Breast epithelium (tissue), 4 donors: ENCODE measurements at places on chromosomes 3 and 15.
A peak's percentile ranks its signal among the peaks of the same experiment; 100 is the strongest.

GRCh38 chr3:115663414-115663813, 40.1 kb downstream of the GAP43 start:
- DNase-seq = no peak

DNA sequence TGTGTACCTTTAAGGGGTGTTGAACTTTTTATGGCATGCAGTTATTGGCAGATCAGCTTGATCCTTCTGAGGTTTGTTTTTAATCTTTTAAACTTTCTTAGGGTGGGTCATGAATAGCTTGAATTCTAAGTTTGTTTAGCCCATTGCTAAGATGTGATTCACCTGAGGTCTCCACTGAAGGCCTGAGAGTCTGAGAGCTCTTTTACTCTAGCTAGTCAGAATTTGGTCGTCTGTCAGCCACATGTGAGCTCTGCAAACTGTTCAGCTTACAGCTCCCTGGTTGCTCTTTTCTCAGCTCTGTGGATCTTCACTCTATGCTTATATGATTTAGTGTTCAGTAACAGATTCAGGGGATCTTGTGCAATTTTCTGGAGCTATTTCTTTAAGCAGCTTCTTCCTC, 161.3 kb downstream of the ABHD5 start:
- no peak for DNase-seq

- DNase-seq = no peak
These were observed 6.1 kb upstream of the HOMER2 start for GRCh38 chr15:82958638-82959037.

- no peak for DNase-seq
These were observed 186.3 kb downstream of the MCTP2 start for GRCh38 chr15:94417501-94418293.

DNA sequence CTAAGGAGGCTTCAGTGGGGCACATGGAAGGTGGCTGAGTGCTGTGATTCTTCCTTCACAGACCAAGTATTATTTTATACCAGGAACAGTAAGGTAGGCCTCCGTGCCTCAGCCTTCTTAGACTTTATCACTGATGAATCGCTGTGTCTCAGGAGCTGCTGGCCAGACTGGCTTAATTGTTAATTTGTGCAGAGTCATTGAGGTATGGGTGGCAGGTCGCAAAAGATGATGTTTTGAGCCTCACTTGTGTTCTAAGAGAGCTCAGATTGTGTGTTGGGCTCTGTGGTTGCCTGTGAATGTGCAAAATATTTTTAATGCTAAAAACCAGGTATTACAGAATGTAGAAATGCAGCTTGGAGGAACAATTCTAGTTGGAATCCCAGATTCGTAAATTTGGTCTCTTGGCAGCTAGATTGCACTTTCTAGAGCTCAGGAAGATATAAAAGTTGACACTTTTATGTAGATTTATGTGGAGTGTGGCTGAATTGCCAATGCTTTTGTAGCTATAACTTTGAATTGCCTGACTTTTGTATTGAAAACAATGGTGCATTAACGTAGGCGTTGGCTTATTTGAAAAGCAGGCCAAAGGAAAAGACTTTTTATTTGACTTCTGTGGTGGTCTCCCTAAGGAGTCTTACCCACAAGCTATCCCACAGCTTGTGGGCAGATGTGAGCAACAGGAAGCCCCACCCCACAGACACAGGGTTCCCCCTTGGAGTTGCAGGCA, 53.4 kb downstream of the LARS2 start:
- no peak for DNase-seq

DNA sequence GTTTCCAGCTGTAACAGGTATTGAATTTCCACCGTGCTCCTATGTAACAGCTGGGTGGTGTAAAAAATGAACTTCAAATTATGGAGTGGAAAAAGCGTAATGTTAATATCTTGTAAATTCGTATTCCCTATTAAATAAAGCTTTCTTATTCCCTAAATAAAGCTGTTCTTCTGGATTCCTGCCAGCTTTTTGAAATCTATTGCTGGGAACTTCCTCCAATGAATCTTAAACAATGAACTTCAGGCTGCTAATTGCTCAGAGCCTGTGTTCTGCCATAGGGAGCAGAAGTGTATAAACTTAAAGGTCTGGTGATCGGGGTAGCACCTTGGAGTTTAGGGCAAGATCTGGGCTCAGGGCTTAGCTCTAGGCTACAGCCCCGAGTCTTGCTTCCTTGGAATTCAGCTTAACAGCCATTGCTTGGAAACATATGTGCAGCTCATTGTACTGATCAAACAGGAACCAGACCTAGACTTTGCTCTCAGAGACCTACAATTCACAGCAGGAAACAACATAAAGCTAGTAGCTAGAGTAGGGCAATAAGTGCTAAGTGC, 1.4 kb downstream of the ARL14 start:
- DNase-seq = no peak

DNA sequence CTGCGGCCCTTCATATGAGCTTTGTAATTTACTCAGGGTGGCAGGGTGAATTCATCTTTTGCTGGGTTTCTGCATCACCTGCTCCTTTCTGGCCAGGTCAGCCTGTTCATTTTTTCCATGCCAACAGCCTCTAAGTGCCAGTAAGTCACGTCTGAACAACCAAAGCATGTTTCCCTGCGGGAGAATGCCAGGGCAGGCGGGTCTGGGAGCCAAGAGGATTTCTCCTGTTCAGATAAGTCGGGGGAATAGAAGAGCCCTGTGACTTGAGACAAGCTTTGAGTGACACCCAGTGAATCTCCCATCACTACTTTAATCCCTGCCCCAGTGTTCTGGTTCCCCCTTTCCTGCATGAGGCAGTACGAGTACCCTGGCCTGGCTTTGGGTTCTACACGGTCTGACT, 153.1 kb downstream of the PGPEP1L start:
- DNase-seq = peak; percentile 67

- no peak for DNase-seq
These were observed 1173.6 kb downstream of the OTOL1 start for GRCh38 chr3:162670181-162670580.

- DNase-seq = peak; percentile 76
These were observed 45.6 kb upstream of the SYNM start for GRCh38 chr15:99059010-99059981.

- DNase-seq = peak; percentile 71
These were observed 140.8 kb downstream of the SMAD6 start for GRCh38 chr15:66842710-66843441.

GRCh38 chr3:119015942-119016341, 18.7 kb downstream of the IGSF11 start:
- DNase-seq = no peak

DNA sequence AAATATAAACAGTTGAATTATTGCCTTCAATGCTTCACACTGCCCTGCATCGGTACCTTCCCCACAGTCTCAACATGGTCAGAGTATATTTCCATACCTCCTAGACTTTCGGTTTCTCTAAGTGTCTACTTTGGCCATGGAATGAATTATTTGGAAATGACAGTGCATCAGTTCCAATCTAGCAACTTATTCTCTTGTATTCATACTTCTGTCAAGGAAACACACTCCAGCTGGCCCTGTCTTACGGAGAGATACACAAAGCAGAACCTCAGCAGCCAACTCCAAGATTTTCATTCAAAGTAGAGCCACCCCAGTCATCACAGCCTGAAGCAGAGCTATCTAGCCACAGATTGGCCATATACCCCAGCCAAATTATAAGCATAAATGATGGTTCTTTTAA, 518.4 kb upstream of the UBE2E2 start:
- no peak for DNase-seq

GRCh38 chr3:170078620-170079281, 41.0 kb downstream of the GPR160 start:
- DNase-seq = no peak

GRCh38 chr15:75131269-75131643, 70.4 kb upstream of the C15orf39 start:
- no peak for DNase-seq

DNA sequence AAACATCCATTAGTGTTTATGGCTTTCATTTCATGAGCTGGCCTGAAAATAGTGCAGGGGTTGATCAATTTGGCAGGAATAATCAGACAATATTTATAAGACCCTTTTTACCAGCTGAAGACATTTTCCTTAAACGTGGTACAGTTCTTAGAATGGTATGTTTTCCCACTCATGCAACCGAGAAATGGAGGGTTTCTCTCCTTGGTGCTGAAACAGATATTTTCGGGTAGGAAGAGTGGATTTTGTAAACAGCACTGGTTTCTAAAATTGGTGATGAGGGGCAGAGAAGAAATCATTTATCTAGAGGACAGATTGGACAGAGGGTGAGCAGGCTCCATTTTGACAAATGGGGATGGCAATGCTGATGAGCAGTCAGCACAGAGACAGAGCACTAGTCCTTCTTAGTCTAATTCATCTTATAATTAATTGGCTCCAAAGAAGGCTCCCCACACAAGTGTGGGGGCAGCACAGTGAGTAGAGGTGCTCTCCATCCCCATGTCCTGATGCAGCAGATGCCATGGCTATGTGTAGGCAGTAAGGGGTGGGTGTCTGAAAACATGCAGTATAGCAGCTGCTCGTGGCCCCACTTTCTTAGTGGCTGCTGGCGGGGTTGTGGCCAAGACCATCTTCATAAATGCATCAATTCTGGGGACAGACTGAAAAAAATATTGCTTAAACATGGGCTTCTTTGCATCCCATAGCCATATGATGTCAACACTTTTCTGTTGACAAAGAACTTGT, 18.1 kb upstream of the SLC7A14 start:
- no peak for DNase-seq

GRCh38 chr15:97598353-97598798, 362.1 kb upstream of the ARRDC4 start:
- no peak for DNase-seq

- no peak for DNase-seq
These were observed 39.4 kb upstream of the CD47 start for GRCh38 chr3:108130236-108130635.

DNA sequence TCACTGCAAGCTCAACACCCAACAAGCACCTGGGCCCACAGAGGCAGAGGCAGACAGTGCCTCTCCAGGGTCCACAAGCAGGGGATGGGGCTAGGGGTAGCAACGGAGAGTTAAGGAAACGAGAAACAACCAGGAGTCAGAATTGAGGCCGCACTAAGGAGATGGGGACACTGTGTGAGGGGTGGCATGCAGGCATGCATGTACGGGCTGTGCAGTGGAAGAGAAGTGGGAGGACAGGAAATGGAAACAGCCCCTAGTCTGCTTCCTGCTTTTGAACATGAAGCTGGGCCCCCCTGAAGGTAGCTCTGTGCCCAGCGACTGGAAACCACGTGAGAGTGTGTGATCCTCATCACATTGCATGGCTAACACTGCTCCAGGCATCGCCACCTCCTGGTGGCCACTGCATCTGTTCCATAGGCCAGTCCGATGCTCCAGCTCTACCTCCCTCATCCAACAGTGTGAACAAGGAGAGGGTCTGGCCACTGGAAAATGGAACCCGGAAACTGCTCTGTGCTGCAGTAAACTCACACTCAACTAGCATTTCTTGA, 44.0 kb downstream of the XXYLT1 start:
- DNase-seq = no peak

GRCh38 chr3:184874709-184875644, 63.0 kb downstream of the VPS8 start:
- DNase-seq = no peak

GRCh38 chr3:115160295-115160694, 13.2 kb upstream of the ZBTB20 start:
- DNase-seq = no peak

- DNase-seq = no peak
These were observed 6.6 kb upstream of the STAC start for GRCh38 chr3:36373666-36374065.

DNA sequence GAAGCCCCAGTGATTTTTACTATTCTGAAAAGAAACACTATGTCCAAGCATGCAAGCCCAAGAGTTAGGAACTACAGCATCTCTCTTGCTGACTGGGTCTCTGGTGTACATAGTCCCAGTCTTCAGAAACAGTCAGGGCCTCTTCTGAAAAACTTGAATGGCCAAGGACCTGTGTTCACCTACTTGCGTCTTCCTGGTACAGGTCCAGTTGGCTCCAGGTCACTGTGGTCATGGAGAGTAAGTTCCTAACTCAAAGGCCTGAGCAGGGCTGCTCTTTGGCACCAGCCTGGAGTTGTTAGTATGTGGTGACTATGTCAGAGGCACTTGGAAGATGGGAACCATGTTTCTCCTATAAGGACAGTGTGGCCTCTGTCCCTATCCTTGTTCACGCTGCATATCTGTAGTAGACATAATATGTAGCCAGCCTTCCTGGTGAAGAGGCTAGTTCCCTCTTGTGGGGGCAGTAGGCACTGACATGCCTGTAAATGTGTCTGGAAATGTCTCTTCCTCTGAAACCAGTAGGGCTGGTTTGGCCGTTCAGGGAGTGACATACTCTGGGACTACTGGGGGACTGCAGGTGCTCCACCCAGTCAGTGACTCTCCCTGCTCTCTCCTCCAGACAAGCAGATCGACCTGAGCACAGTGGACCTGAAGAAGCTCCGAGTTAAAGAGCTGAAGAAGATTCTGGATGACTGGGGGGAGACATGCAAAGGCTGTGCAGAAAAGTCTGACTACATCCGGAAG, 2.6 kb upstream of the RBM15B start:
- DNase-seq = peak; percentile 63

DNA sequence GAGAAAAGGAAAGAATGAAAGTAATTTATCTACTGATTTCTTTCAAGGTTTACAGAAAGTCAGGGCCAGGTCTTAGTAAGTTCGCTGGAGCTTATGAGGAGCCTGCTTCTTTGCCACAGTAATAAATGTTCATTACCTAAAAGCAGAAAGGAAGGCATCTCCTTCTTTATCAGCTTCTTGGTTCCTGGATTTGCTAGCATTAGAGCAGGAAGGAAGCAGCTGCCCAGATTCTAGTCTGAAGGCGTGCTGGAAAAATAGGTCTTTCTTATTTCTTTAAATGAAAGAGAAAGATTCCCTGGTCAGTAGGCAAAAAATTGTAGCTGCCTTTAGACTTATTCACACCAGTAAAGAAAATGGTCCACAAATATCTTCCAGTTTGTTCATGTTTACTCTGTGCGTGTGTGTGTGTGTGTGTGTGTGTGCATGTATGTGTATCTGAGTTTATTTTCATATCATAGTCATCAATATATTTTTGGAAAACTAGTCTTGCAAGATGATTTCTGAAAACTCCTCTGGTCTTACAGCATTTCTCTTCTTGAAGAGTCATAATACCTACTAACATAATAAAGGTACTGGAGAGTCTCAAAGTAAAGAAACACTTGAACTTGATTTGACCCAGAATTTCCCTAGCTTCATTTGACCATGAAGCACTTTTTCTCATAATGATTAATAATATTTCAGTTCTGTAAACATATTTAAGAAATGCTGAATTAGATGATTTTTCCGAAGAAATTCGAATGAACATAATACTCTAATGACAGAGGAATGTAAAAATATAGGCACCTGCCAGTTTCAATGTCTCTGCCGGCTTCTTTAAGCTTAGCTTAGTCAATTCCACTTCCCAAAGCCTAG, 255.3 kb upstream of the ZPLD1 start:
- DNase-seq = no peak

- DNase-seq = no peak
These were observed 98.1 kb upstream of the GBE1 start for GRCh38 chr3:81859524-81859923.

- DNase-seq = no peak
These were observed 200.5 kb downstream of the THRB start for GRCh38 chr3:24294150-24294549.

DNA sequence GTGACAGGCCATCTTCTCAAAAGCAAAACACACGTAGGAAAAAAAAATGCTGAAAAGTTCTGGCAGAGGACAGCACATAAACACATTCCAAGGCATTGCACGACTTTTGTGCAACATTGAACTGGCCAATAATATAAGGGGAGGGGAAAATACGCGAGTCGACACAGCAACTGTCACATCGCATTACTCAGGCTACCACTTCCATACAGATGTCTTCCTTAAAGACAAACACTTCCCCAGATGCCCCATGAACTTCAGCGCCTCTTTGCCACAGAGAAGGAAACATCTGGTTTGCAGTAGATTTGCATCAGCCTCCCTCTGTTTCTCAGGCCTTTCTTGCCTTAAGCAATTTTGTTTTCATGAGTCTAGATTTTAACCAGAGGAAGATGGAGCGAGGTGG, 144.4 kb upstream of the IGF1R start:
- DNase-seq = no peak
